ENCODE measurements at places on chromosomes 2 and 18. TPM values are rescaled to one million over a fixed set of nuclear protein-coding genes. Genes with fewer than 3 reads are reported as not detected.

LINC00305 gene
- not detected for total RNA-seq

ELOA2 gene
- not detected for total RNA-seq

CTNNA2 gene
- total RNA-seq: 1.7 TPM

SERPINB3 gene
- total RNA-seq: not detected

EML6 gene
- 1.5 TPM for total RNA-seq

ANTXR1 gene
- 7.1 TPM for total RNA-seq

ACTG2 gene
- total RNA-seq: 394 TPM

FEV gene
- total RNA-seq: not detected

NMUR1 gene
- not detected for total RNA-seq

RNF125 gene
- 11.3 TPM for total RNA-seq

SRD5A2 gene
- total RNA-seq: not detected

NGEF gene
- total RNA-seq: 89.4 TPM

KYNU gene
- not detected for total RNA-seq
